ENCODE measurements at places on chromosomes 3 and 15.

DNA sequence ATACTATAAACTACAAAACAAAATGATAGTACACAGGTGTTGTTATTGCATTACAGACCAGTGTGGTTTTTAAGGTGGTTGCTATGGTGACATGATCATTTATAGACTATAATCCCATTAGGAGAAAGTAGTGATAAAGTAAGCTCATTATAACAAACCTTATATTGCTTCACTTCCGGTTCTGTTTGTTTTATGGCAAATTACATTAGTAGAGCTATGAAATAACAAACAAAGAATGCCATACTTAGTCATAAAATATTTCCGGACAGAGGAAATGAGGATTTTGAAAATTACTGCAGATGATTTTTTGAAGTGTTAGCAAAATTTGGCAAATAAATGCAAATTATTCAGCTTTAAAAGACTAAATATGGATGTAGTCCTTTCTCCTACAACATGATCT is 640.4 kb upstream of the ARPP21 start:
- no peak for DNase-seq

- no peak for DNase-seq
These were observed 71.1 kb upstream of the OXTR start for GRCh38 chr3:8840556-8840955.

GRCh38 chr3:14430053-14430452 is 27.6 kb downstream of the SLC6A6 start:
- DNase-seq = peak; percentile 35

- DNase-seq = no peak
These were observed 283.8 kb downstream of the ZPLD1 start for GRCh38 chr3:102718651-102719050.

DNA sequence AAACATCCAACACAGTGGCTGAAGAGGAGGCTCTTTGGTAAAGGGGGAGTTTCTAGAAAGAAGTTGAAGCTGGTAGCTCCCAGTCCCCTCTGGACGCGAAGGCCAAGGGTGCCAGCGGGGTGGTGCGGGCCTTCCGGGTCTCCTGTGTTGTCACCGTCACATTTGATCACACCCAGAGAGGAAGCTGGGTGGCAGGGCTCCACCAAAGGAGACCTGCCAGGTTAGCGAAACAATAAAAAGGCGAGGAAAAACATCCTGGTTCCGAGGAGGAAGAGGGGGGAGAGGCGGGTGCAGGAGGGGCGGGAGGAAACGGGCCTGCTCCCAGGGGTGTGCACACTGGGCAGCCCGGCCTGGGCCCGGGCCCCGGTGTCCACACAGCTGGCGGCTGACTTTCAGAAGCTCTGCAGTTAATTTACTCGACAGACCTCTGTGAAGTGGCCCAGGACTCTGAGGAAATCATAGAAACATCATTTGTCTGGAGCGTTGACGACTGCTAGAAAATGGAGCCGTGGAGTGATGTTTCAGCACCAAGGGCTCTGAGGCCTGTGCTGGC is 12.1 kb downstream of the HEG1 start:
- no peak for DNase-seq

GRCh38 chr3:16013568-16013967 is 160.9 kb upstream of the GALNT15 start:
- DNase-seq = no peak

DNA sequence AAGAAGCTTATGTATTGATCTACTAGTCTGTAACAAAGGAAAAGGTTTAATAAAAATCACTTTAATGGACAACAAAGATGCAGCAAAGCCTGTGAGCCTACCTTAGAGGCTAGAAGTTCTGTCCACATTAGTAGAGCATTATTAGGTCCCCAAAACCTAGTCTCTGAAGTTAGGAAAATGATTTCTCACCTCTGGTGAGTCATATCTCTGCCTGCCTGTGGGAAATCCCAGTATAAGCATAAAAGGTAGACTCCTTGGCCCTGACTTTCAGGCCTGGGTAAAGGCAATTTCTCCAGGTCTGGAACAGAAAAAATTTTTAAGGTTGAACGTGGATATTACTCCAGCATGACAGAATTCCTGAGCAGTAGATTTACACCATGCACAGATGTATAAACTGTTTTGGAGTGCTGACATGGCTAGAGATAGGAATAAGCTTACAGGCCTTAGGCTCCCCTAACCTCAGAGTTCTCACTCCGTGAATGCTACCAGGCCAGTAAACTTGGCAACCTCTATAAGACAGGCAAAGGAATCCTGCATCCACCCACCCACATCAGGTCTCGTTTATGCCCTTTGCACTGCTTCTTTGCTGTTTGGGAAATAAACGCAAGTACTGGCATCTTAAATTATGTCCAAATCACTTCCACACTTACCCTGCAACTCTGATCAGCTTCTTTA is 104.1 kb downstream of the SERPINI1 start:
- DNase-seq = no peak

- no peak for DNase-seq
These were observed 53.4 kb downstream of the OXSM start for GRCh38 chr3:25843332-25843731.

GRCh38 chr3:128436214-128436613 is 30.5 kb downstream of the DNAJB8 start:
- no peak for DNase-seq

GRCh38 chr3:183527428-183528379 is 27.8 kb downstream of the KLHL6 start:
- peak; percentile 74 for DNase-seq

- no peak for DNase-seq
These were observed 83.7 kb downstream of the ETV5 start for GRCh38 chr3:186025161-186025560.

DNA sequence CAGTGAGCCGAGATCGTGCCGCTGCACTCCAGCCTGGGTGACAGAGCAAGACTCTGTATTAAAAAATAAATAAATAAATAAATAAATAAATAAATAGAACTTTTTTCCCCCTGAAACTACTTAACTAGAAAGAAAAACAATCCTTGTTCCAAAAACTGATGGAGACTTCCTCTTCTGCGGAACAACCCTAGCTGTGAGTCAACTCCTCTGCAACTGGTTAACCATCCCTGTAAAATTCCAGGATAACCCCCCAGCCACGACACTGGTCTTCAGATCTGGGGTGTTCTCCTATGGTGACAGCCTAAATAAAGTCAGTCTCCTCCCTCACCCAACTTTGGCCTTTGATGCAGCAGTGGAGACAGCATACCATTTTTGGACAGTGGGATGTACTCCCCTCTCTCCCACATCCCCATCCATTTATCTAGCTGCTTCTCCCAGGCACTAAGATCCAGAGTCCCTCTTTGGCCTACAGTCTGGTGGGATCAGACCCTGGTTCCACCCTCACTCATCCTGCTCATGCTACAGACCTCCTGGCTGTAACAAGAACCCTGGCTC is 352.6 kb downstream of the OCA2 start:
- no peak for DNase-seq

All from inflammatory macrophage treated with lipopolysaccharide for 4 hours (primary cell).